T-helper 17 cell (primary cell): ENCODE measurements at places on chromosomes 1 and 21.

GRCh38 chr1:43839056-43839455, 94.5 kb upstream of the ARTN start:
- DNase-seq, result no peak

GRCh38 chr1:10178597-10179405, 31.6 kb upstream of the KIF1B start:
- no peak for DNase-seq

GRCh38 chr1:83705091-83705490, 293.8 kb downstream of the TTLL7 start:
- DNase-seq, result no peak

- DNase-seq, result no peak
Observed at GRCh38 chr1:58539553-58539952, 7.0 kb downstream of the OMA1 start.

- DNase-seq, result no peak
Observed at GRCh38 chr1:7921796-7922195, 18.8 kb downstream of the TNFRSF9 start.

- no peak for DNase-seq
Observed at GRCh38 chr1:192604979-192605620, 29.5 kb downstream of the RGS1 start.

DNA sequence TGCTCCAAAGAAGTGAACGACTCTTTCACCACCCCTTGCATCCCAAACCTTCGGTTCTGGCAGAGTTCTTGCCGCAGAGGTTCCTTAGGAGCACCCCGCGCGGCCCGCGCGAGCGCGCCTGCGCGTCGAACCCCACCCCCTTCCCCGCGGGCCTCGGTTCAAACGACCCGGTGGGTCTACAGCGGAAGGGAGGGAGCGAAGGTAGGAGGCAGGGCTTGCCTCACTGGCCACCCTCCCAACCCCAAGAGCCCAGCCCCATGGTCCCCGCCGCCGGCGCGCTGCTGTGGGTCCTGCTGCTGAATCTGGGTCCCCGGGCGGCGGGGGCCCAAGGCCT, at the start of gene C1orf56:
Gene C1orf56, plus strand, starts transcription at position 161 of the 334 bp plus-strand sequence. Its CDS starts 97 bp downstream, at position 258.
- DNase-seq, result no peak

GRCh38 chr1:67405473-67406245, 24.5 kb downstream of the SERBP1 start:
- DNase-seq, result no peak

DNA sequence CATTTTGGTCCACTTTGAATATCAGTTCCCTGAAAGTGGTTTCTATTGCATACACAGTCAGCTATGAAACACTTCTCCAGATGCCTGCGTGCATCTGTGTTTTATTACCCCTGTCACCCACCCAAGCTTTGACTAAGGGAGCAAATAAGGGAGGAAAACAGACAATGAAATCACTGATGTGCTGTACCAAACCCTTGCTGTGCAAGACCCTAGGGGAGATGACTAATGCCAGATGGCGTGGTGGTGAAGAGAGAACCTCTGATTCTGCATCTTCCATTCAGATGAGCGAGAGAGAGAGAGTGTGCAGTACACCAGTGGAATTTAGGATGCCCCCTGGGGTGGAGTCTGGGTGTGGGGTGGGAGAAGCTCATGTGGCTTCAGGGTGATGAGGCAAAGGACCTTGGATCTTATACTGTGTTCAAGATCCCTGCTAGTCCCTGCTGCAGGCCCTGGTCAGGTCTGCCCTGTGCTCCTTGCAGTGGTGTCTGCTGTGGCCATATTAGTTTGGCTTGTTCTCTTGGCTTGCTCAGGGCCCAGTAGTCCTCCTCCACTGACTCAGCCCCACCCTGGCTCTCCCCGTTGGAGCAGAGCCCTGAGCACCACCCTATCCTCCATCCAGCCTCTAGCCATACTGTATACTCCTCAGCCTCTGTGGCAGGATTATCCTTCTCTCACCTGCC, 18.5 kb downstream of the CLCA1 start:
- no peak for DNase-seq

DNA sequence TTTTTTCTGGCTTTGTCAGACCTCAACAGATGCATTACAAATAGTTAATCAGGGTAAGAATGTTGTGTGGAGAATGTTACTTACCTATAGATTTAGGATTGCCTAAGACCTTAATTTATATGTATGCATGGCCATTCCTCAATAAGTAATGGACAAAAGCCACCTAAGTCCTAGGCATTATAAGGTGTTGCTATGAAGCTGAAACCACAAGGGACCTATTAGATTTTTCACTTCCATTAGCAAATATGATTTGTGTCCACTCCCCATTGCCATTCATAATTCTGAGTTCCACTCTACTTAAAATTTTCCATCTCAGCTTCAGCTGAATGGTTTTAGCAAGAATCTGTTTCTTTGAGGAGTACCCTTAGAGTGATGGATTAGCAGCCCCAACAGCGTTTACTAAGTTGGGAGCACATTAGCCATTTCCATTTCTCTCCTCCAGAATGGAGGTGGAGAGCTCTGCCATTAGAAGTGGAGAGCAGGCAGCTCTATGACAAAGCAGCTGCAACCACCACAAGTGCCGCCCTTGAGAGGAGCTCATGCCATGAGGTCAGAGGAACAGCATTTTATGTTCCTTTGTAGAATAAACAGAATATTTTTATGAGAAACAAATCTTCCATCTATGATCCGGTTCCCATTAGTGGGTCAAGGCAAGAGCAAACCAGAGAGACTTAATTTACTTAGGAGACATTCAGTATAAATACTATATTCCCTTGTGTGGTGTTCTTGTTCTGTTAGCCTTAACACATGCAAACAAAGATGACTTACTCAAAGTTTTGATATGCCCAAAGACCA, 28.9 kb upstream of the C1orf87 start:
- DNase-seq, result no peak

DNA sequence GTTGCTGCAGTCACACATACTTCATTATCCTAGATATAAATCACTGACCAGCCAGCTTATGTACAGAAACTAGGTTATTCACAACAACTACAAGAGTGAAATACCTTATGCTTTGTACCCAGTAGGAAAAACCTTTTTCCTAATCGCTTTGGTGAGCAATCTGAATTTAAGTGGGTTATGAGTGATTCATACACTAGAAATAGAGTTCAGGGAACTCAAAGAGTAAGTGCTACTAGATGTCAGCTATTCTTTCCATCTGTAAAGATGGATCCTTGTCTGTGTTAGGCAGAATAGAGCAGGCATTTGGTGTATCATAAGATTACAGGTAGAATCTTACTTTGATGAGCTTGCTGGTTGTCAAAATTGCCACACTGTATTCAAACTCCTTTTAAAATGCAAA, 101.9 kb downstream of the ZNF644 start:
- DNase-seq, result no peak

- no peak for DNase-seq
Observed at GRCh38 chr1:227622739-227623475, 59.6 kb downstream of the ZNF678 start.

- DNase-seq, result no peak
Observed at GRCh38 chr1:178683291-178683690, 41.8 kb upstream of the RALGPS2 start.

- DNase-seq, result no peak
Observed at GRCh38 chr1:94285031-94285654, 47.8 kb upstream of the ARHGAP29 start.

DNA sequence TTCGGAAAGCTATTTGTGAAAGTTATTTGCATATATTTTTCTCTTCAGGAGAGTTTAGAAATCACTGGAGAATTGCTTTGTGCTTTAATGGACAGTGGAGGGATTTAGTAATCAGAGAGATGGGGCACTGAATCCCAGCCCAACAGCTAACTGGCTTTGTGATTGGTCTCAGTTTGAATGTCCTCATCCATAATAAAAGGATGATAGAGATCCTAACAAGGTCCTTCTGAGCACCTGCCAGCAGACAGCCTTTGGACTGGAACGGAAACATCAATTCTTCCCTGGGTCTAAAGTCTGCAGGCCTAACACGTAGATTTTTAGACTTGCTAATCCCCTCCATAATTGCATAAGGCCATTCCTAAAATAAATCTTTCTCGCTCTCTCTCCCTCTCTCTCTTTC, 112.0 kb upstream of the ADAMTS5 start:
- DNase-seq, result no peak

- no peak for DNase-seq
Observed at GRCh38 chr1:154906621-154907081, 29.9 kb downstream of the PMVK start.

DNA sequence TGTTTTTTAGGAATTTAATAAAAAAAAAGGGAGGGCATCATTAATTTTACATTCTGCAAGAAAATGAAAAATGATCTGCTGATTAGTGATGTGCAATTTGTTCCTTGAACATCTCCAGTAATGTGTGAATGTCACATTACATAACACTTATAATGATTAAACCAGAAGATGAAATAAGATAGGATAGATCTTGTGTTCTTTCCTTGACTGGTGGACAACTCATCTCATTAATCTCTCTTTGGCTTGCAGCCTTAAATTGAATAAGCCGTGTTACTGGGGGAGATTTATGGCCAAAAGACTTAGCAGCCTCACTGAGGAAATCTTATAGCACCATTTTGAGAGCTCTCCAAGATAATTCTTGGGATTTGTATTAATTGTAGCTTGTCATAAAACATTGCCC, 217.2 kb downstream of the ST6GALNAC3 start:
- DNase-seq, result no peak

- no peak for DNase-seq
Observed at GRCh38 chr1:17874710-17875109, 119.6 kb downstream of the ACTL8 start.

- no peak for DNase-seq
Observed at GRCh38 chr1:4628992-4629391, 25.4 kb upstream of the AJAP1 start.

DNA sequence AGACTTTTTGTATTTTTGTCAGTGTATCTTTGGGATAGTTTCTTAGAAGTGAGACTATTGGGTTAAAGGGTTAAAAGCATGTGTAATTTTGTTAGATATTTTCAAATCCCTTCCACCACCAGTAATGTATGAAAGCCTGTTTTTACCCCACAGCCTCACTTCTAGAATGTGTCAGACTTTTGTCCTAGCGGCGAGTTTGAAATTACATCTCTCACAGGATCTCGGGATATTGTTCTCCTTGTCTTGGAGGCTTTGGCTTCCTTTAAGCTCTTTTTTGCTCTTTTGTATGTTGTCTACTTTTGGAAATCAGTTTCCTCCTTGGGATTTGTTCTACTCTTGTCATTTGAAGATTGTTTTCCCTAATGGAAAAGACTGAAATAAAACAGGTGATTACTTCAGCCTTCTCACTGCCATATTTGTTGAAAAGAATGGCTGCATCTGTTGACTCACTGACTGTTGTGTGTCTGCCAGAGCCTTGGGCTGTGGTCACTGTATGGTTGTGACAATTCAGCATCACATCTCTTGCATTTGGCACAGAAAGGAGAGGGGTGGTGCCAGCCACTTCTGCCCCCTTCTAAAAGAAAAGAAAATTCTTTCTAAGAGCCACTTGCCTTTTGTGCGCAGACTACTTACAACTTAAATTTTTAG, 22.6 kb downstream of the ST3GAL3 start:
- DNase-seq, result no peak
